Keratinocyte (primary cell): ENCODE measurements at places on chromosomes 16 and 17.

GRCh38 chr16:26710450-26710849, 356.3 kb upstream of the C16orf82 start:
- DNase-seq: no peak

DNA sequence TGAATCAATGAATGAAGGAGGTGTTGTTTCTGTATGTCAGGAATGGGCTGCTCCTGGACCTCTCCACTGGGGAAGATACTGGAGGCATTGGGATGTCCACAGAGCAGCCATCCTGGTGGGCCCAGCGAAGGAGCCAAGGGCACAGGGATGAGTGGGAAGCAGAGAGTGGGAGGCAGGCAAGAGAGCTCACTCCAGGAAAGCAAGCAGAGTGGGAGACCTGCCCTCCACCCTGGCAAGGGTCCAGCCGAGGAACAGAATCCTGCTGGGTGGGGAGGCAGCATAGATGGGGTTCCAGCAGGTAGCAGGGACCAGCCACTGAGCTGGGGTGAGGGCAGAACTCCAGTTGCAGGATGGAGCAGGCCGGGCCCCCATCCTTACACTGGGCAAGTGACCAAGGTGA, 71.9 kb upstream of the AMZ2 start:
- no peak for DNase-seq

- no peak for DNase-seq
These were observed 46.9 kb downstream of the ZFHX3 start for GRCh38 chr16:73000907-73001521.

DNA sequence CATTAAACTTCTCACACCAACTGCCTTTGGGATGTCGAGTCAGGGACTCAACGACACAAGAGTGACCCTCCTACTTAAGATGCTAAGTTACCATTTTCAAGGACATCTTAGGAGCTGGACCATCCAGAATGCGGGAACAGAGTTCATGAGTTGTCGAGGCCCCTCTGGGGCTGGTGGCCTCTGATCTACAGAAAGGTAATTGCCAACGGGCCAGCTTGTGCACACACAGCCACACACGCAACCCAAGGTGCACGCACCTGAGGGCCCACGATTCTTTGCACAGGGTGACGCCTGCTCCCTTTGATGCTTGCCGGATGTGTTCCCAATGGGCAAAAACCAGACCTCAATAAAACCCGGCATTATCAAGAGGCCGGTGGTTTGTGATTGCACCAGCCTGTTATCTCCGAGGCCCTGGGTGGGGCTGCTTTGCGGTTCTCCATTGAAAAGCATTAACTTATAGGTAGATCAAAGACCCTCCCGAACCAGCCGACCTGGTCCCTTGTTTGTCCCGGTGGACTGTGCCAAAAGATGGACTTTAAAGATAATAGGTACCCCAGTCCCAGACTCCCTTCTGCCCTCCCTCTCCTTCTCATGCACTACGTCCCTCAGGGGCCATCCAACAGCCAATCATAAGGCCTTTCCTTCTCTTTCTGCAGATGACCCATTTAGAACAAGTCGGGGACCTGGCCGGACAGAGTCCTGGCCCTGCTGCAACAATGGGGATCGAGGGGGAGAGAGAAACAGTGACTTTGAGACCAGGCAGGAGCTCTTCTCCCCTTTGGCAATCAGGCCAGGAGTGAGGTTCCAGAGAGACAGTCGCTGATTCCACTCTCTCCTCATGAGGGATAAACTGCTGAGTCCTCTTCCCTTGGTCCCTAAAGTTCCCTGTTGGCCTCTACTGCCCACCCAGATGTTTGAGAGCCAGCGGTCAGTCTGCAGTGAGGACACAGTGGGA, 292.5 kb downstream of the SOX9 start:
- no peak for DNase-seq

- DNase-seq: no peak
These were observed 238.0 kb upstream of the AXIN2 start for GRCh38 chr17:65799454-65799853.

- no peak for DNase-seq
These were observed 386.6 kb downstream of the SEC14L1 start for GRCh38 chr17:77527409-77527808.

DNA sequence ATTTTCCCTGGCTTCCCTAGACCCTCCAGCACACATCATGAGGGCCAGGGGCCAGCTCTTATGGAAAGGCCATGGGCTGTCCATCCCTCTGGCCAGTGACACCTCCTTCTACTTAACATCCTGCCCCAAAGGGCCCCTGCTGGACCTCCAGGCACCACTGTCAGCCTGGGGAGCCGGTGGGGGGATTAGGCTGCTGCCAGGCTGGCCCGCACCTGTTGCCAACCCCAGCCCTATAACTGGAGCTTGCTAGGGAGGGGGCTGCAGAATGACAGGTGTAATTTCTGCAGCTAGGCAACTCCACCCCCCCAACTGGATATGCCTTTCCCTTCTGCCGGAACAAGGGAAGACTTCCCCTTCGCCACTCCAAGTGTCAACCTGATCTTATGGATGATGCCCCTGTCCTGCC, 12.5 kb downstream of the RARA start:
- no peak for DNase-seq

GRCh38 chr17:79174905-79175856, 100.6 kb downstream of the ENGASE start:
- DNase-seq: no peak

DNA sequence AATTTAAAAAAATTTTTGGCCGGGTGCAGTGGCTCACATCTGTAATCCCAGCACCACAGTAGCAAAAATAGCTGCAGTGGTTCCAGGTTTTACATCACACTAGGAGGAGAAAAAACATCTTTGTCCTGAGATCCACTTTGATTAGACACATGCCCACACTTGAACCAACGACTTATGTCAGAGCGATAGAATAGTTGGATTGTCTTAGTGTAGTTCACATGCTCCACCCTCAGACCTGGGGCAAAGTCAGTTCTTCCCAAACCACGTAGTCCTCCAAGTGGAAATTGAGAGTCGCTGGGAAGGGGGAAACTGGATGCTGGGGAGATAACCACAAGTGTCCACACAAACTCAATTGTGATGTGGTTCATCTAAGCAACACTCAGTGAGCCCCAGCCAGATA, 11.4 kb upstream of the ITGAM start:
- DNase-seq: peak; percentile 48

GRCh38 chr17:72591289-72592241, 470.7 kb downstream of the SOX9 start:
- no peak for DNase-seq

DNA sequence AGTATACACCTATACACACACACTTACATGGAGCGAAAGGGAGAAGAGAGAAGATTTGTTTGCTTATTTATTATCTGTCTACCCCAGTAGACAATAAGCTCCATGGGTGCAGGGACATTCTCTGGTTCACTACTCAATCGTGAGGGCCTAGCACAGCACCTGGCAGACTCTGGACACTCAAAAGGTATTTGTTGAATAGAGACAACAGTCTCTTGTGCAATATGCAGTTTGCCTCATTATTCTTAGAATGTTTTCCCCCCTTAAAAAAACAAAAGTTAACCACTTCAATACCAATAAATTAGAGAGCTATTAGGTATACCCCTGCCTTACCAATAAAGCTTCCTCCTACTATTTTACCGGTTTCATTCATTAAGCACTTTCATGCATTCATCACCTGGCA, 2.0 kb downstream of the AKAP10 start:
- DNase-seq: no peak
